Stimulated activated CD4-positive, alpha-beta T cell treated with anti-CD3 and anti-CD28 coated beads, Interleukin-12 subunit alpha, Interleukin-12 subunit beta, amount 100 ng/mL, for 4 hours (primary cell): ENCODE measurements at places on chromosomes 2 and 18.

DNA sequence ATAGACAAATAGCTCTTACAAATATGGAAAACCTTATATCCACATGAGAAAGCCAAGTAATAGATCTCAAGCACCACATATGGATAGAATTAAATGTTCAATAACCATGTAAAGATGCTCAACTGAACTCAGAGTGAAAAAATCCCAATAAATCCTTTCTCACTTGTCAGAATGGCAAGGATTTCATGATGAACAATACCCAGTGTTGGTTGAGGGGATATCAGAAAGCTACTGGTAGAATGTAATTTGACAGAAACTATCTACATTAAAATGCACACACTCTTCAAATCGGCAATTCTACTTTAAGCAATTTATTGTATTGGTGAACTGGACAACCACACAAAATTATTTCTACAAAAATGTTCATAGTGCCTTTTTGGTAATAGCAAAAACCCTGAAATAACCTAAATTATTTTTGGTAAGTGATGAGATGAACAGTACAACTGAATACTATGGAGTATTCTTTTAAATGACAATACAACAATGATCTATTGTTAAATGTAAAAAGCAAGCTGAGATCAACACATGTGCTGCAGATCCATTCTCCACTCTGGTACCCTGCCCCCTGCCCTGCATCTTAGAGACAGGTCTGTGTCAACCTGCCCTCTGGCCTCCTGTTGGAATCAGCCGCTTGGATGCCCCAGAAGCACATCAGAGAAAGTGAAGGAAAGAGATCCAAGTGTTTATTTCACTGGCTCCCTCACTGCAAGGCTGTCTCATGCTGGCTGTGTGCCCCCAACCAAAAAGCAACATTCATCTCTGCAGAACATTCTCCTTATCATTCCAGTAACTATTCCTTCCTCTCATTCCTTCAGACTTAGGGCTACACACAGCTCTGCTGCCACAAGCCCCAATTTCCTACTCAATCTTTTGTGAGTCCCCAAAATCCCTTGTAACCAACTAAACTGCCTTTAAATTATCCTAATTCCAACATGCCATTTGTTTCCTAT is 442.5 kb downstream of the LRATD1 start:
- no peak for DNase-seq

DNA sequence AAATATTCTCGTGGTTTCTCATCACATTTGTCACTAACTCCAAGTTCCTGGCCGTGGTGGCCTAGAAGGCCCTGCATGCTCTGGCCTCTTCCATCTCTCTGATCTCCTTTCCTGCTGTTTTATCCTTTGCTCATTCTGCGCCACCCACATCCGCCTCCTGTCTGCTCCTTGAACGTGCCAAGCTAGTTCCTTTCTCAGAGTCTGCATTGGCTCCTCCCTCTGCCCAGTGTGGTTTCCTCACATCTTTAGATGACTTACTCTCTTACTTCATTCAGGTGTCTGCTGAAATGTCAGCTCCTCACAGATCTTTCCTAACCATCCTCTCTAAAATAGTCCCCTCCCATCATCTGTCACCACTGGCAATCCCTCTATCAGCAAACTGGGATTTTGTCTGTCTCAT is 158.6 kb upstream of the RBMS1 start:
- peak; percentile 34 for DNase-seq

GRCh38 chr2:189927823-189928222 is 134.7 kb downstream of the MSTN start:
- DNase-seq: no peak

DNA sequence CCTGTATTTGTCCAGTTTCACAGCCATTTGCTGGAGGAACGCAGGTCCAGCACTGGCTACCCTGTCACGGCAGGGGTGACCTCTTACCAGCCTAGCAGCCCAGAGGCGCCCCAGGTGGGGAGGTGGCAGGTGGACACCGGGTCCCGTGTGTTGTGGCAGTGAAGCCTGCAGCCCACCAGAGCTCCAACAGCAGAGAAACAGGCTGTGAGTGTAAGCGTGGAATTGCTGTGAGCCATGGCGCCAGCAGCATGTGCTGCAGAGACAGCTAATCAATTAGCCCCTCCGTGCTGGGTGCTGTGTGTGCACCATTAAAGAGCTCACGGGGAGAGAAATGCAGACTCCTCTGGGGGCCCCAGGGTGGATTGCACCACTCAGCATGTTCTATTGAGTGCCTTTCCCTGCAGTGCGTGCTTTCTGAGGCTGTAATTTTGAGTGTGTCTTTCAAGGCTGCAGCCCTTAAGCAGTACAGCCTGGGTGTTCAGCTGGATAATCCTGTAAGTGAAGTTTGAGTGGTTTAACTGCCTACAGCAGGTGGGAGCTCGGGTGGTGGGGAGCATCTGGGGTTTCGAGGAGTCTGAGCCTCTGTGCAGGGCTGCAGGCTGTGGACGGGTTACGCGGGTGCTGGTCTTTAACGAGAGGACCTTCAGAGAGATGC is 15.9 kb downstream of the RTP5 start:
- no peak for DNase-seq

DNA sequence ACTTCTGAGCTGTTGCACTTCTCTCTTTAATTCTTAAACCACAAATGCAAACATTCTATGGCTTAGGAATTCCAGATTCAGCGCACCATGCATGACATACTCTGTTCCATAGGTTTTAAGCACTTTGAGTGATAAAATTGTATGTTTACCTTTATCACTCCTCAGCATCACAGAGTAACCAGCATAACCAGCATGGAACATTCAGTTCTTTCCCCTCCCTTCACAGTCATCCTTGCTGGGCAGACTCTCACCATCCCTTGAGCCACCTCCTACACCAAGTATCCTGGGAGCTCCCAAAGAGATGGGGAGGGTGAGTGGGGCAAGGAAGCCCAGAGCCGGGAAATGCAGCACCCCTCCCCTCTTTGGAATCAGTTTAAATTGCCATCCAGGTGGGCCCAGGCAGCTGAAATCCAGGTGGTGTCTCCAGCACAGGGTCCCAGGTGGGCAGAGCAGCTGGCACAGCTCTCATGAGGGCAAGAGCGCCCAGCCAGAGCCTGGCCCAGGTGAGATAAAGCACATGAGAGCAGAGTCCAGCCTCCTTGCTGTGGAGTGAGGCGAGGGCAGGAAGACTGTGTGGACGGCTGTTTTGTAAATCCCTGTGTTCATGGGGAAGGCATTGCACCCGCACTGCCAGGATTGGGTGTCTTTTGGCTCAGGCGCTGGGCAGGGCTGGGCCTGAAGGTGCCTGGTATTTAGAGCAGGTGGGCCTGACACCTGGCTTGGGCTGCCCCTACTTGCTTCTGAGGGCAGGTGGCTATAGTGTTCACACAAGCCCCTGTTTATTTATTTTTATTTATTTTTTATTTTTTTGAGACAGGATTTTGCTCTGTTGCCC is 36.8 kb downstream of the LAMA3 start:
- DNase-seq: no peak

DNA sequence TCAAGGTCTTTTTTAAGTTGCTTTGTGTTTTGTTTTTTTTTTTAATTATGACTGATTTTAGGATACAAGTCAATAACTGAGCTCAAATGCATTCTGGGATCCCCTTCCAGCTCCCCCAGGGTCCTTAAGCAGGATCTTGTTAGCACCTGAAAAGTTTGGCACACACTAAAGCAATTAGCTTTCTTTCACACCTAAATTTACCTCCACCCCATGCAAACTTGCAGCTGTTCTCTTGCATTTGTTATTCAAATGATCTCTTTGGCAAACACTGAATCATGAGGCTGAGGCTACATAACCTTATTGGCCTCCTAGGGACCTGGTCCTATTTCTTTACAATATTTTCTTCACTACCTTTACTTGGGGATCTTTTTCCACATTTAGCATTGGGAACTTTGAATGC is 2026.1 kb upstream of the CELF4 start:
- no peak for DNase-seq

- DNase-seq: no peak
Measured at GRCh38 chr2:186422226-186422625, 63.8 kb upstream of the ZC3H15 start.

DNA sequence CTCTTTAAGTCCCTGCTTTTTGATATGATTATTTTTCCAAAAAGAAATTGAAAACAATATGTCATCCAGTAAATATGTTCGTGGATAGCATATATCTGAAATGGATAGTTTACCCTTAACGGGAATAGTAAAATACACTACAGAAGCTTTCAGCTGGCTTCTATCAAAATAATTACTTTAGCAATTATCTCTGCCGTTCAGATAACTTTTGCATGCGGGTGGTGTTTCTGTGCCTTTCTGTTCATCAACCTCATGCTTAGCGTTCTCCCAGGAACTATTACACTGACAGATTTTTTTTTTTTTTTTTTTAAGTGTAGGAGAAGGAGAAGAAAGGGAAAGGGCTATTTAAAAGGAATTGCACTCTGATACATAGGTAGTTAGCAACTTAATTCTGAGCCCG is 53.6 kb downstream of the TSHZ1 start:
- DNase-seq: no peak

DNA sequence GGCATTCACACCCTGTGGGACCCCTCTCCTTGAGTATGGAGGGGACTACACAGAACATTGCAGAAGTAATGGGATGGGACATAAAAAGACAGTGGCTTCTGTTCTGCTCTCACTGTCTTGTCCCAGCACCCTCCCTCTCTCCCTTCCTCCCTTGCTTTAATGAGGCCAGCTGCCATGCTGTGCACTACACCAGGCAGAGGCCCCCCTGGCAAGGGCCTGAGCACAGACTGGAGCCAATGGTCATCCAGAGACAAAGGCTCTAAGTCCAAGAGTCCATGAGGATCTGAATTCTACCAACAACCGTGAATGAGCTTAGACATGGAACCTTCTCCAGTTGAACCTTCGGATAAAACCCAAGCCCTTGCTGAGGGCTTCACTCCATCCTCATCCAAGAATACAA is 263.0 kb downstream of the NDUFA10 start:
- no peak for DNase-seq

GRCh38 chr2:141508086-141508752 is 622.6 kb downstream of the LRP1B start:
- no peak for DNase-seq

DNA sequence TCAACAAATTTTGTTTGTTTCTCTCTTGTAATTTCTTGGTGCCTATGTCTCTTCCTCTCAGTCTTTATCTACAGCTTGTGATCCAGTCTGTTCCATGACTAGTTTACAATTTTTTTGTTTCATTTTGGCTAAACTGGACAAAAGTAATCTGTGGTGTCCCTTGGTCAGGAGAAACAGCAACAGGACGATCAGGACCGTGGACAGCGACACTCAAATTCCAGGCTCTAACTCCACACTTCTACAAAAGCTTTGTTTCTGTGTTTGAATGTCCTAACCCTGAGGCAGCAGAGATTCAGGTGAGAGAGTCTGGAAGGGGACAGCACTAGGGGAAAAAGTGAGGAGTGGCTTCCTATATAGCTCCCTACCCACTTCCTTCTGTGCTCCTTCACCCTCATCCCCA is 593.3 kb upstream of the FANCL start:
- DNase-seq: no peak

GRCh38 chr2:106314444-106314843 is 120.3 kb upstream of the UXS1 start:
- no peak for DNase-seq

DNA sequence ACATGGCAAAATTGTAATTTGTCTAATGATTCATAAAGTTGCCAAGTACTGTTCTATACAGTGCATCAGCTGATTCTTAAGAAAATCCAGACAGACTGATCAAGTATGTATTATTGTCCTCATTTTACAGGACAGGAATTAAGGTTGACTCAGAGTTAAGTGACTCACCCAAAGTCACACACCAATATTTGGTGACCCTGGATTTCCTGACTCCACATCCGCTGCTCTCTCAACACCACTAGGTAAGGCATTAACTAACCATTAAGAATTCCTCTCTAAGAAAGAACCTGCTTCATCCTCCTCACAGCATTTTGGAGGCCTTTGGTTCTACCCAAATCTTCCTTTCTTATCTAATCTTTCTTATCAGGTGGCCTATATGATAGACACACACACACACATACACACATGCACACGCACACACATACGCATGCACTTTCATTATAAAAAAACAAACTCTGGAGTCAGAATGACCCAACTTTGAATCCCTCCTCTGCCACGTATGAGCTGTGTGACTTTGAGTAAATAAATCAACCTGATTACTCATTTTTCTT is 150.8 kb downstream of the ANKRD44 start:
- no peak for DNase-seq

- no peak for DNase-seq
Measured at GRCh38 chr2:100632037-100632436, 69.2 kb downstream of the PDCL3 start.

DNA sequence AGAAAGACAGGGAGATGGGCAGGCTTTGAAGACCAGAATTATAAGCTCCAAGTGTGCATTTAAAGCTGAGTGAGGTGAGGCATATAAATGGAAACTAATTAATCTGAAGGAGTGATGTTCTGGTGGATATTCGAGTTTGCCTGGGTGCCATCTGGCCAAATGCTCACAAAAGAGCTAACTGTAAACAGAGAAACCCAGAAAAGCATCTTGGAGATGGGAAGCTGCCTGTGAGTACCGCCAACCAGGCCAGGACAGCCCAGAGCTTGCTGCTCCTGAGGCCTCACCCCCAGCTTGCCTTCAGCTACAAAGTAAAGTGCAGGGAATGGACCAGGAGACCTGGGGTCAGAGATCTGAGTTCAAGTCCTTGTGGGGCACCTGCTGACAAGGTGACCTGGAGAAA is 446.1 kb upstream of the MYT1L start:
- DNase-seq: no peak

DNA sequence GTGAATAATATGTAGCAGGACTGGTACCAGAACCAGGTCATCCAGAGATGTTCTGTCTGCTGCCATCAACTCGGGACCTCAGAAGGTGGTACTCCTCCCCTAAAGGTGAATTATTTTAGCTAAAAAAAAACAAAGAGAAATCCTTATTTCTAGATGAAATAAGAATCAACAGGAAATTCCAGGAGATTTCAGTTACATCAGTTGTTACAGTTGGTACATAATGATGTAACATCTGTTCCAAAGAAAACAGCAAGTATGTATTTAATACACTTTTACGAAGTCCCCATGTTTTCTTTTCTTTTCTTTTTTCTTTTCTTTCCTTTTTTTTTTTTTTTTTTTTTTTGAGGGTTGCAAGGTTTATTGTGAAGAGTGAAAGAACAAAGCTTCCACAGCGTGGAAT is 33.6 kb upstream of the CD28 start:
- DNase-seq: no peak

DNA sequence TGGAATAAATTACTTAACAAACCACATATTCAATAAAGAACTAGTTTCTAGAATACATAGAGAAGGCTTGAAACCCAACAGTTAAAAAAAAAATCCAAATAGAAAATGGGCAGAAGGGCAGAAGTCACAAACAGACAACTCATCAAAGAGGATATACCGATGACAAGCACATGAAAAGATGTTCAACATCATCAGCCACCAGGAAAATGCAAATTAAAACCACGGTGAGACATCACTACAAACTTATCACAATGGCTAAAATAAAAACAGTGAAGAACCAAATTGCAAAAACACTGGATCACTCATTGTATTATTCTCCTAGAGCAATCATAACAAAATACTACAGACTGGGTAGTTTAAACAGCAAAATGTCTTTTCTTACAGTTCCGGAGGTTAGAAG is 14.5 kb downstream of the SESTD1 start:
- no peak for DNase-seq

- no peak for DNase-seq
Measured at GRCh38 chr2:120653046-120653445, 82.6 kb upstream of the GLI2 start.
